Colonic mucosa (tissue), 4 donors: ENCODE measurements at places on chromosomes 6 and 20. TPM values are rescaled to one million over a fixed set of nuclear protein-coding genes. Genes with fewer than 3 reads are reported as not detected.

The RAET1L gene
- 3.2 TPM for total RNA-seq

The CFB gene
- 60.6 TPM for total RNA-seq

The MUCL3 gene
- total RNA-seq, result not detected

The SLC17A1 gene
- not detected for total RNA-seq

The FOXC1 gene
- 1.5 TPM for total RNA-seq

The GUCA1A gene
- total RNA-seq, result not detected

The CYP39A1 gene
- 4.4 TPM for total RNA-seq

DNA sequence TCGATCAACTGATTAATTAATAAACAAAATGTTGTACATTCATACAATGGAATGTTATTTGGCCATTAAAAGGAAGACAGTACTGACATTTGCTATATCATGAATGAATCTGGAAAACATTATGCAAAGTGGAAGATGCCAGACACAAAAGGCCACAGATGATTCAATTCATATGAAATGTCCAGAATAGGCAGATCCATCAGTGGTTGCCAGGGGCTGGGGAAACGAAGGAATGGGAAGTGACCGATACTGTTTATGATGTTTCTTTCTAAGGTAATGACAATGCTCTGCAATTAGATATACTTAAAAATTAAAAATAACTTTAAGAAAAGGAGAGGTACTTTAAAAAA lies 37.2 kb downstream of the ELOVL5 start:
- no peak for DNase-seq

DNA sequence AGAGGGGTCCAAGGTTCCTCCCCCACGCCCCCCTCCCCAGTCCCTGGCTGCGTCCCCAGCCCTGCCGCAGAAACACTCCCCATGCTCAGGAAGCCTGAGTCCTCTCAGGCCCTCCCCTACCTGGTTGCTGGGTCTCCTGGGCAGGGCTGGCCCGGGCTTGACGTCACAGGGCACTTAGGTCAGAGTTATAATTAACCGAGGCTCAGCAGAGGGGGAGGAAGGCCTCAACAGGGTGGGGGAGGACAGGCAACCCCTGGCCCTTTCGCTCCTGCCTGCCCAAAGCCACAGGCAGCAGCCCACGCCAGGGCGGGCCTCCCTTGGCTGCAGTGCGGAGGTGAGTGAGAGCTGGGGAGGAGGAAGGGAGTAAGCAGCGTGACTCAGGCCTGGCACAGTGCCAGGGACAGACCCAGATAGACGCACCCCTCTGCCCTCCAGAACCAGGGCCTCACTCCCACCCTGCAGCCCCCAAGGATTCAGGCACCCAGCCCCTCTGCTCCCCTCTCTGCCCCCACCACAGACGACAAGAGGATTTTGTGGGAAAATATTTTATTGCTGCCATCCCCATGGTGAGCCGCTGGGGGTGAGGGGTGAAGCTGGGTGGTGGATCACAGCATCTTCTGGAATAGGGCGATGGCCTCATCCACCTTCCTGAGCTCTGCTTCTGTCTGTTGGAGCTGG lies at the start of gene VWA7:
VWA7 (minus strand) TSS at position 340 of the 678 bp plus-strand sequence. CDS start 549 bp downstream, outside the sequence.
- peak; percentile 80 for DNase-seq

DNA sequence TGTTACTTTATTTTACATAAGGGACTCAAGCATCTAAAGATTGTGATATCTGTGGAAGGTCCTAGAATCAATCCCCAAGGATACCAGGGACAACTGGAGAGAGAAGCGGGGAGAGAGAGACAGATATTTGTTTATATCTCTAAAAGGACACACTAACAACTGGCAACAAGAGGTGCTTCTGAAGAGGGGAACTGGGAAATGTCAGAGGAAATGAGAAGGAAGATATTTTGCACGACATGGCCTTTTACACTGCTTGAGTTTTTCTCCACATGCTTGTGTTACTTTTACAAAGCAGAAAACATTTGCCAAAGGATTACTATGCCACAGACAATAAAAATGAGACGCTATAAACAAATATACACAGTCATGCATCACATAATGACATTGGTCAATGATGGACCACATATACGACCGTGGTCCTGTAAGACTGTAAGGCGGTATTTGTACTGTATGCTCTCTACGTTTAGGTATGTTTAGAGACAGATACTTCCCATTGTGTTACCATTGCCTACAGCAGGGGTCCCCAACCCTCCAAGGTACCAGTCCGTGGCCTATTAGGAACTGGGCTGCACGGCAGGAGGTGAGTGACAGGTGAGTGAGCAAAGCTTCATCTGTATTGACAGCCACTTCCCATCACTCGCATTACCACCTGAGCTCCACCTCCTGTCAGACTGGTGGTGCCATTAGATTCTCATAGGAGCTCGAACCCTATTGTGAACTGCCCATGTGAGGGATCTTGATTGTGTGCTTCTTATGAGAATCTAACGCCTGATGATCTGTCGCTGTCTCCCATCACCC lies 64.6 kb upstream of the PTPN1 start:
- no peak for DNase-seq

GRCh38 chr20:24522452-24523330 lies 53.3 kb downstream of the SYNDIG1 start:
- no peak for DNase-seq

DNA sequence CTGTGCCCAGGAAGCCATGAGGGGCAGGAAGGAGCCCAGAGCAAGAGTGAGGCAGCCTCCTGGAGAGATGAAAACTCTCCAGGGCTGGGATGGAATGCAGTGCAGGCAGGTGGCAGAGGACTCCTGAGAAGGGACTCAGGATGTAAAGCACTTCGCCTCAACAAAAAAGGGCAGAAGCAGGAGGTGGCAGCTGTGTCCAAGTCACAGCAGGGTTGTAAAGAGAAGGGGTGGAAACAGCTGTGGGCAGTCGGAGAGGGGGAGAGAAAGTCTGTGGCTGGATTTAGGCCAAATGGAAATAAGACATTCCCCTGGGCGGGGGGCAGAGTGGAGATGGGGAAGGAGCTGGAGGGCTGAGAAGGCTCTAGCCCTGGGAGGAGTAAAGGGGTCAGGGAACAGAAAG lies 34.9 kb downstream of the CYP21A2 start:
- no peak for DNase-seq

GRCh38 chr6:62904687-62905086 lies 306.6 kb upstream of the FKBP1C start:
- DNase-seq, result no peak

DNA sequence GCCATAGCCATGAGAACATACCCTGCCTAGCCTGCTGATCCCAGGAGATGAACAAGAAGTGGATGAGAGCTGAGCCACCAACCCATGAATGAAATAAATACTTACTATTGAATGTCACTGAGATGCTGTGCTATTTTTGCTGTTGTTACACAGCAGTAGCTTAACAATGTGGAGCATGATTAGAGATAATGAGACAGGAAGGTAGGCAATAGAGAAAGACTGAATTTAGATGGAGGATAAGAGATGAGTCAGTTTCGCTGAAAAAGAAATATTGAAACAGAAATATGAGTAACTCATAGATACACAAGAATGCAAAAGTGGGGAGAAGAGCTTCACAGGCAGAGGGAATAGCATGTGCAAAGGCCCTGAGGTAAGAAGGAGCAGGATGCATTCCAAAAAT lies 94.9 kb upstream of the TOP1 start:
- no peak for DNase-seq

DNA sequence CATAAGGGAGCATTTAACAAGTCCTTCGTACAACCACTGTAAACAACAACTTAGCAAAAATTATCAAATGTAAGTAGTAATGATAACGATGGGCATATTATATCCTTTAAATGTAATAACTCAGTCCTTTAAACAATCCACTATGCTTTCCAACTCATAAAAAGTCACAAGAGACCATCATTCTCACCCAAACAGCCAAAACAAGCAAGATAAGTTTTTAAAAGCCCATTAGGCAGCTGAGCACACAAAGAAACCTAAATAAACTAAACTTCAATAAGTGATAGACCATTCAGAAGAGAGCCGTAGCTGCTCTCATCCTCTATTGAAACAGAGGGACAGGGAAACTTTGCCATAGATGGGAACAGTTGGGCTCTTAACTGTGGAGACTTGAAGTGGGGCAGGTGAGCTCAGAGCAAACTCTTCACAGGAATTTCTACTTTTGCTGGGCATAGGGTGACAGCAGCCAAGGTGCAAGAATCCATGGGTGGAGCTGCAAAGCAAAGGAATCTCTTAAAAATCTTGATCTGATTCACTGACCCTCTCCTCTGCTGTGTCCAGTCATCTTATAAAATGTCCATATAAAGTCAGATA lies 22.5 kb downstream of the RAB22A start:
- DNase-seq, result no peak

- DNase-seq, result no peak
These were observed 47.9 kb downstream of the CD2AP start for GRCh38 chr6:47525330-47526057.

DNA sequence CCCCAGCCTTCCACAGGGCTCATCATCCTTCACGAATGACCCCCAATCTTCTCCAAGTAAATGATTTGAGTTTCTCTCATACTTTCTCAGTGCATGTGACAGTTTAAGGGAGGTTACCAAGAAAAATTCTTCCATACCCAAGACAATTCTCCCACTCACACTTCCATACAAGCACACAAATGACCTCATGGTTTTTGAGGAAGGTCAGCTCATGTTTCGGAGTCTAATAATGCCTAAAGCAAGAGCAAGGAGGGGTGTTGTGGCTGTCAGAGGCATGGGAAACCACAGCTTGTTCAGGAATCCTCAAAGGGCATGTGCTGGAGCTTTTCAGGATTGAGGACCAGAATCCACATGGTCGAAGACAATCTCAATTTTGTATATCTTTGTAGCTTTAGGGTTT lies 279.0 kb downstream of the MAFB start:
- DNase-seq, result no peak

- DNase-seq, result no peak
These were observed 35.5 kb upstream of the ZFAND3 start for GRCh38 chr6:37783856-37784584.

DNA sequence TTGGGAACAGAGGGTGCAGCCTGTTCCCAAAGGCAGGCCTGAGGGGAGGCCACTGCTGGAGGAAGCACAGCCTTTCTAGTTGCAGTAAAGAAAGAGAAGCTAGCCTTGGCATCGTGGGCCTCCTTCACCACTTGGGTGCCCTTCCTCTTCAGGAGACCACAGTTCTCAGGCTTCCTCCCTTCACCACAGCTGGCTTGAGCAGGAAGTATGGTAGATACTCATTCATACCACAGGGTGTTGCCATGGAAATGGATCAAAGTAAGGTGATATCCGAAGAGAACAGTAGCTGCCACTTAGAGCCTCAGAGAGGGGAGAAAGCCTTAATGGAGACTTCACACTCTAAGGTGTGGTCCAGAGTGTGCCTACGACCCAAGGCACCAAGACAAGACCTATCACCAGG lies 120.4 kb upstream of the RIPOR2 start:
- peak; percentile 23 for DNase-seq

- DNase-seq, result no peak
These were observed 16.6 kb upstream of the PAQR8 start for GRCh38 chr6:52345311-52345710.

DNA sequence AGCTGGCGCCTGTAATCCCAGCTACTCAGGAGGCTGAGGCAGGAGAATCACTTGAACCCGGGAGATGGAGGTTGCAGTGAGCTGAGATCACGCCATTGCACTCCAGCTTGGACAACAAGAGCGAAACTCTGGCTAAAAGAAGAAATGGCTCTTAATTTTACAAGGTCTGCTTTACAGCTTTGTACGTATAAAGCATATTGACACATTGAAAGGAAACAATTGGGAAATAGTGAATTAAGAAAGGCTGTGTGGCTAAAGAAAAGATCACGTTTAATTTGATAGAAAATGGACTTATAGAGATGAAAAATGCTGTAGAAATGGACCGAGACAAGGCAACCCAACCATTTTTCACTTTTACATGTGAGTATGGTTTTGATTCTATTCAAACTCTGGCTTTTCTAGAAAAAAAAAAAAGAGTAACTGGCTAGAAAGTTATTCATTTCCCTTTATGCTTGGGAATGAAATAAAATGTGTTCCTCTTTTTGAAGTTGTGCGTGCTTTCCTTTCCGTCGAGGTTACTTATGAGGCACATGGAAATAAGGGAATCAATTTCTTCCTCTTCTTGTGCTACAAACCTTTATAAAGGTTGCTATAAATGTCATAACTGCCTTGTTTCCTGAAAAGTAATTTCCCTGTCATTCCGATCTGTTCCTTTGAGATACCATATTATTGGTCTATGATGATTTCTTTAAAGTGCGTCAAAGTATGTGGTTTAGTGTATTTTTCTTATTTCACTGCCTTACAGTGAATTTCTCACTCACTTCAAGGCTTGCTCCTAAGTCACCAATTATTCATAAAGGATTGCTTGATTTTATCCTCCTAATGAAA lies 29.4 kb downstream of the PFDN4 start:
- no peak for DNase-seq

- DNase-seq, result no peak
These were observed 16.3 kb upstream of the ZDHHC14 start for GRCh38 chr6:157364705-157365104.

DNA sequence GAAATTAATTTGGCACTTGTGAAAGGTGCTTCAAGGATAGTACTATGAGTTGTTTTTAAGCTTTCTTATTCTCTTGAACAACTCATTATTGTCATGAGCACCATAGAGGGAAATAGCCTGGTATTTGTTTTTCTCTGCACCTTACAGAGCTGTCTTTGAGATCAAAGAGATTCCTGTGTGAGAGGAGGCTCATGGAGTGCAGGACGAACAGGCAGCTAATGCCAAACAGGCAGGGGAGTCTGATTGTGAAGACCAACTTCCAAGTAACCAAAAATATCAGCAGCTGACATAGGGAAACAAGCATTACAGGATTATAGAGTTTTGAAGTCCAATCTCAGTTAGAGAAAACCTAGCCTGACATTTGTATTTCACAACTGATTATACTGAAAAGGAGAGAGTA lies 110.6 kb upstream of the TENT5A start:
- DNase-seq, result no peak

GRCh38 chr6:37013516-37014491 lies 8.3 kb downstream of the FGD2 start:
- DNase-seq, result no peak

DNA sequence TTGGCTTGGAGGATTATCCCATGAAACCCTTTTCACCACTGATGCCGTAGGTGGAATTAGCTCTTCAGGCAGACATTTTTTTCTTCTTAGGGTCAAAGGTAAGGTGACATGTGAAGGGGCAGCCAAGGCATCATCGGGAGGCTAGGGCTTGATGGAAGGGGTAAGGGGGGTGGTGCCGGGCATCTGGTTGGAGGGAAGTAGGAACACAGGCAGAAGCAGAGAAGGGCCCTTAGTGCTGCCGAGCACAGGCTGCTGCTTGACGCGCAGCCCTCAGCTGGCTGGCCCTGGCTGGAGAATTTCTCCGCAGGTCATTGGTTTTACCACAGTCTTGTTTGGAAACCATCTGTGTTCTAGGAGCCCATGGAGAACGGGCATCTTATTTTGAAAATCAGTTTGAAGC lies 54.7 kb downstream of the TRAF3IP2 start:
- DNase-seq, result no peak
